NT2/D1 (cell line): ENCODE measurements at places on chromosomes 2 and 18.

DNA sequence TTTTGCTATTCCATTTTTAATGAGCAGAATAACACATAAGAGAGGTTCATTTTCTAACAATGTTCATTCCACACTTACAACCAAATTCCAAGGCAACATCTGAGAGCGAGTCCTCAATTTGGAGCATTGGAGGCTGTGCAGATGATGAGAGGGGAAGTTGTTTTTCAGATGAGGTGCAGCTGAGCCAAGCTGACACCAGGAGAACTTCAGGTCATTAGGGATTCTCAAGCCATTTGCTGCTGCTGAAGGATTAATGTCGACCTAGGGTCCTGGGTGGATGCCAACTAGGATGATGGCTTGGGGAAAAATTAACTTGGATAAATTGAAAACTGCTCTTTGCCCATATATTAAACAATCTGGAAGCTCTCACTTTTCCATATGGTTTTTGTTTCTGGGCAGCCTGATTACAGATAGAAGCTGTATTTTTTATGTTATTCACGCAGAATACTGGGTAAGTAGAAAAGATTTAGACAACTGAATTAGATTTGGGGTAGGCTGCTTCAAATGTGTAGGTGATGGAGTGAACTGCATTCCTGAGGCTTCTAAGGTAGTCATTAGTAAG lies 206.4 kb upstream of the SLC39A10 start:
- DNase-seq: no peak

- no peak for DNase-seq
Observed at GRCh38 chr18:9530226-9531009, 55.1 kb downstream of the RALBP1 start.

DNA sequence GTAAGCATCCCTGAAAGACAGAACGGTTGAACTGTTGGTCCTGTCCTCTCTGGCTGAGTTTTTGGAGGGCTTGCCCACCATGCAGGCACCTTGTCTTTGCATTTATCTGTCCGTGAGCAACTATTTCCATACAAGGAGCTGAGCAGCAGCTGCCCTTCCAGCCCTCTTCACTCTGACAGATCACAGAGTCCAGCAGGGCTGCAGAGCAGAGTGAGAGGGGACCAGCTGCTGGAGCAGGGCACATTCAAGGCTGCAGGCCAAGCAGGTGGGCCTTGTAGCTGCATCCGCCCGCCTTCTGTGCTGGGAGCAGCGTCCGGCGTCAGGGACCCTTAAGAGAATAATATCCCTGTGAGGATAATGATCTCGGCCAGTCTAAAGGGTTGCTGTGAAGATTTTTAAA lies 9.5 kb downstream of the SMYD1 start:
- no peak for DNase-seq

DNA sequence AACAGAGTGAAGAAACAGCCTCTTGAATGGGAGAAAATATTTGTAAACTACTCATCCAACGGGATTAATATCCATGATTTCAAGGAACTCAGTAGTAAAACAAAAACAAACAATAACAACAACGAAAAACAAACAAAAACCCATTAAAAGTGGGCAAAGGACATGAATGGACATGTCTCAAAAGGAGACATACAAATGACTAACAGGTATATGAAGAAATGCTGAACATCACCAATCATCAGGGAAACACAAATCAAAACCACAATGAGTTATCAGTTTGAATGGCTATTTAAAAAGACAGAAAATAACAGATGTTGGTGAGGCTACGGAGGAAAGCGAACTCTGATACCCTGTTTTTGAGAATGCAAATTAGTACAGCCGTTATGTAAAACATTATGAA lies 224.8 kb upstream of the NRXN1 start:
- DNase-seq: no peak

GRCh38 chr2:17299891-17300540 lies 218.2 kb downstream of the RAD51AP2 start:
- DNase-seq: no peak

DNA sequence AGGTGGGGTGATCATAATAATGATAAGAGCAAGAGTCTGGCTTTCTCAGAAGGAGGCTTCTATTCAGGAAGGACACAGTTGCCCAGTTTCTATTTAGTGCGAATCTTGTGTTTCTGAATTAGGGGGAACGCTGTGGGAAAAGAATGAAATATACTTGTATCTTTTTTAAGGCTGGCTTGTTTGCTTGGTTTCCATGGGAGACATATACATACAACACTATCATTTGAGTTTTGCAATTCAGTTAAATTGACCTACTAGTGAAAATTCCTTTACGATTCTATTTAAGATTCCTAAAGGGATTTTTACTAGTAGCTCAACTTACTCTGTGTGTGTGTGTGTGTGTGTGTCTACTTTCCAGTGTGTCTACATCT lies 24.7 kb upstream of the ANKRD62 start:
- DNase-seq: no peak

DNA sequence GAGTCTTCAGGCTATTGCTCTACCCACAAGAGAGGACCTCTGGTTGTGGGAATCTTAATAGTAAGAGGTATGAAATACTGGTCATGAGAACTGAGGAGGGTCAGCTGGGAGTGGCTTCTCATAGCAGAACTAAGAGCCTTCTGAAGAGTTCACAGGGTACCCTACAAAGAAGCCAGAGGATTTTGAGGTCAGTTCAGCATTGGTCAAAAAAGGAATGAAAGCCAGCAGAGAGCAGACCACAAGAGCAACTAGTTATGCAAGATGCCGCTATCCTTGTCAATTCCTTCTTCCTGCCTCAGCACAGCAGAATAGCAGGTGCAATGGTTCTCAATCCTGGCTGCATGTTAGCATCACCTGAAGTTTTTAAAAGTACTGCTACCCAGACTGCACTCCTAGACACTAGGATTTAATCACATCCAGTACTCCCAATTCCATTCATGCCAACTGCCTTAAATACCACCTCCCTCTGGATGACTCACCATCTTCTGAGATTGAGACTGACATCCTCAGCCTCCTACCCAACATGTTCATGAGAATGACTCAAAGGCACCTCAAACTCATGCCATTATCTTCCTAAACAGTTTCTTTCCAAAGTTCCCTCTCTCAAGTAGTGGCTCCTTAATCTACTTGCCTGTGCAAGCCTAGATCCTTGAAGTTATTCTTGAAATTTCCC lies 81.0 kb upstream of the RBMS1 start:
- DNase-seq: no peak

GRCh38 chr2:204655101-204655500 lies 109.8 kb downstream of the PARD3B start:
- DNase-seq: no peak

GRCh38 chr2:96180521-96180920 lies 28.1 kb downstream of the STARD7 start:
- no peak for DNase-seq

DNA sequence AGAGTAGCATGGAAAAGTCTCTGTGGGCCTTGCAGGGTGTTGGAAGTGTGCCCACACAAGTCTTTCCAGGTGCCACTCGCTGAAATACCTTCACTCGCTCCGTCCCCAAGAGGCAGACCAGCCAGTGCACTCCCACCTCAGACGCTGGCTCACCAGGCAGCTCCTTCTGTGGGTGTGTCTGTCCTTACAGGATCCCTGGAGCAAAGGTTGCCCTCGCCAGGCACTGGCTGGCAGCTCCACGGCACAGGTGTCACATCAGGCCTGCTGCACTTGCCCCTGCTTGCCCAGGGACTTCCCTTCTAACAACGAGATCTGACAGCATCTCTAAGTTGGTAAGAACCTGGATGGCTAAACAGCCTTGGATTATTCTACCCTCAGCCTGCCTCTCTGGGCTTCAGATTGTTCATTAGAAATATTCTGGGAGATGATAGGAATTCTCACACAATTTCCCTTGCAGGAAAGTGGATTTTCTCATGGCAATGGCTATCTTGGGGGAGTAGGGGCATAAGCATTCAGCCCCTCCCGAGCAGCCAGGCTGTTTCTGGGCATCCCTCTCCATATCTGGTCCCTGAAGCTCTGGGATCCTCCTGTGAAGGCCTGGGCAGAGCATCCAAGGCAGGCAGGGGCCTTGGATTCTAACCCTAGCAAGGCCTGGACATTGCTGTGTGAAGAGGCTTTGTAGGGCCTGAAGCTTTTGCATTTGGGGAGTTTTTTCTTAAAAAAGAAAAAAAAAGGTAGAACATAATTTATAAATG lies 262.1 kb downstream of the MYCN start:
- DNase-seq: no peak

GRCh38 chr18:37457341-37457740 lies 108.3 kb downstream of the CELF4 start:
- DNase-seq: no peak

GRCh38 chr2:100376836-100377235 lies 40.6 kb downstream of the CHST10 start:
- no peak for DNase-seq
